ENCODE measurements at places on chromosomes 7 and 10.

GRCh38 chr7:157930441-157930840, 593.6 kb downstream of the DNAJB6 start:
- DNase-seq, result no peak

- DNase-seq, result no peak
Measured at GRCh38 chr7:99406557-99406956, 1.8 kb downstream of the PDAP1 start.

- no peak for DNase-seq
Measured at GRCh38 chr7:123941391-123942180, 16.5 kb downstream of the SPAM1 start.

DNA sequence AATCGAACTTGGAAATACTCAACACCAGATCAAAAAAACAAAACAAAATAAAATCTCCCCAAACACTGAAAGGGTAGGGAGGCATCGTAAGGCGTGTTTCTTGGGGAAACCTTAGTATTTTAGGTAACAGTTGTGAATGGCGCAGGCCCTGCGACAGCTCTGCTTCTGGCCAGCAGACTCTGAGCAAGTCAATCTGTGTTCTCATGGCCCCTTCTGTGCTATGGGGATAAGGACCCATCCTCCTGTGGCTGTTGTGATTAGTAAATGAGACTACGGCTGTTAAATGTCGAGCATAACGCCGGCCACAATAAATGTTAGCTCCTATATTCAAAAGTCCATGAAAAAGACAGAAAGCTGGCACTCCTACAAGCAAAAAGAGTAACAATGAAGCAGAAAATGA, 27.0 kb downstream of the RPP38 start:
- no peak for DNase-seq

- no peak for DNase-seq
Measured at GRCh38 chr10:77380723-77381122, 256.9 kb downstream of the KCNMA1 start.
